ENCODE measurements at places on chromosomes 7 and 10.

DNA sequence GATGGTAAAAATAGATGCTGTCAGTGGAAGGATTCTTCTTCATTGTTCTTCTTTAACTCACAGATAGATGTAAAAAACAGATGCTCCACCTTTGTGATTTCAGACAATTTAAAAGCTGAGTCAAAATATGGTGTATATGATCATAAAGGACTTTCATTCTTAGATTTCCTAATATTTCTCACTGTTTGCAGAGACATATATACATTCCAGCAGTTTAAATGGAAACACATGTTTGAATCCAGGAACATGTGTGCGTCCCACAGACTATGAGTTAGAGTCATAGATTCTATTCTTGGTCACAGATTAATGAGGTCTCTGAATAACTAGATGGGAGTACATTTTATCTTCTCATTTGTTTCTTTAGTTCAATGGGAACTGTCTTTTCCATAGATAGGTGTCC, 109.6 kb downstream of the BICC1 start:
- DNase-seq, result no peak

DNA sequence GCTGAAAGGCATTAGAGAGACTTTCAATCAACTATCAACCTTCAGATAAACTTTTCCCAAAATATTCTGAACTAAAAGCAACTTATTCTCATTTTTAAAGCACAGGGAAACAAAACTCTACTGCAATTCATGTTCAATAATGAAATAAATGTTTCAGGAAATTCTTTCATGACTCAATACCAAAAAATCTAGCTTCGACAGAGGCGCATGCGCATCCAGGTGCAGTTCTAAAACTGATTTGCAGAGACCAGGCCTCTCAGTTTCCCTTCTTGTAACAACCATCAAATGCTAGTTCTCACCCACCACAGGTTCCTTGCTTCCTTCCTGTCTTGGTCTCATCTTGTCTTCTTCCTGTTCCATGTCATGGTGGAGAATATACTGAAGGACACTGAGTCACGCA, 55.3 kb upstream of the NRBF2 start:
- DNase-seq, result no peak

DNA sequence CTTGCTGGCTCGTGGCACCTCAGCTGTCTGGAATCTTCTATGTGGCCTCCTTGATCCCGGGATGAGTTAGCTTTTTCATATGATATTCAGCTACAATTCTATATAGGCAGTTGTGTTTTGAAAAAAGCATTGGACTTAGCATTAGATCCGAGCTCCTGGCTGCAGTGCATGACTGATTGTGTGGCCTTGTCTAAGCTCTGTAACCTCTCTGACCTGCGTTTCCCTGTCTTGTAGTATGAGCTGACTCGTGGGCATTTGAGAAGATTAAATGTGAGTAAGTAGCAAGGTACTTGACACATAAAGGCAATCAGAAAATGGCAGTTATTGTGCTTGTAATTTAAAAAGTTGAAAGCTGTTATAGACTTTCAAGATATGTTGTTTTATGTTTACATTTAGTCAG, 85.9 kb downstream of the CCNY start:
- DNase-seq, result no peak

- DNase-seq, result no peak
Measured at GRCh38 chr10:116833986-116834985, 15.0 kb upstream of the ENO4 start.

- DNase-seq, result no peak
Measured at GRCh38 chr7:33862946-33863814, 42.2 kb upstream of the BMPER start.

DNA sequence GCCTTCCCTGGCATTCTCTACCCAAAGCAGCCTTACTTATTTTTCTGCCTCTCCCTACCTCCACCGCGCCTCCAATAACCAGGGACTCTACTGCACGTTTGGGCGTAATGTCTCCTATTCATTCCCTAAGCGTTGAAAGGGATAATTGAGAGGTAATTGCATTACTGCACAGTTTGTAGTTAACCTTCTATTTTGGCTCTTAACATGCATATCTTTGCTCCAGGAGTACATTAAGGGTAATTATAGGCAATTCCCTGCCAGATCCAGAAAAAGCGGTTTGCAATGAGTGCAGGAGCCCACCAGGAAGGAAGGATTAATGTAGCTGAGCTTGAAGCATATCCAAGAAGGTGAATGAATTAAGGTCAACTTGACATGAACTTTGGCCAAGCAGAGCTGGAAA, 558.4 kb downstream of the TYW1 start:
- DNase-seq, result no peak

DNA sequence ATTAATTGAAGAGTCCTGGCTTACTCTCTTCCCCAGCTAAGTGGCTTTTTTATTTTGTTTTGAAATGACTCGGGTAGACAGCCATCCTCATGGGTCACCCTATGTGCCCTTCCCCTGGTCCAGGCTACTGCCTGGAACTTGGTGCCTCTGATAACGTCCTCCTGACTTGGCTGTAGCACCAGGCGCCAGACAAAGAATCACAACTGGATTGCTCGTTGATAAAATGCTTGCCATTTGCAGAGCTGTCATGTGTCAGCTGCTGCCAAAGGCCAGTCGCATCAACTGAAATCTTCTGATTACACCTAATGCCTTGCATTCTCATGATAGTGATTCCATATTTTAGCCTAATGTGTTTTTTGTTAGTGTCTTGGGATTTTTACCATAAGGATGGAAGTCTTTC, 27.4 kb upstream of the ABLIM1 start:
- DNase-seq, result no peak

GRCh38 chr7:140416560-140416959, 12.7 kb downstream of the RAB19 start:
- DNase-seq, result no peak

DNA sequence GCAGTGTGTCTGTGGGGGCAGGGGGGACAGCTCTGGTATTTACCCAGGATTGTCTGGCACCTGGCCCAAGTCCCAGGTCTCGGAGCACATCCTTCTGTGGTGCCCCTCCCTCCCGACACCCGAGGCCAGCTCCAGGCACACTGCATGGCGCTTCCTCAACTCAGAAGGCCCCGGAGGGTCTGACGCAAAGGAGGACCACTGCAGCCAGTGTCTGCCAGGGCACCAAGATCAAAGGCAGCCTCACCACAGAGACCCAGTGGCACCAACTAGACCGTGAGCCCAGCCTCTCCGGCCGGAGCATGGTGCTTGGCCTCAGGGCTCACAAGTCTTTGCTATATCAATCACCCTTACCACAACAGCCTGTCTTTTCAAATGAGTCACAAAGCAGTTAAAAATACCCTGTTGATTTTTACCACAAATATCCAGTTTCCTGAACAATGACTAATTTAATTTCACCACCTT, 99.3 kb upstream of the DDC start:
- DNase-seq, result no peak

DNA sequence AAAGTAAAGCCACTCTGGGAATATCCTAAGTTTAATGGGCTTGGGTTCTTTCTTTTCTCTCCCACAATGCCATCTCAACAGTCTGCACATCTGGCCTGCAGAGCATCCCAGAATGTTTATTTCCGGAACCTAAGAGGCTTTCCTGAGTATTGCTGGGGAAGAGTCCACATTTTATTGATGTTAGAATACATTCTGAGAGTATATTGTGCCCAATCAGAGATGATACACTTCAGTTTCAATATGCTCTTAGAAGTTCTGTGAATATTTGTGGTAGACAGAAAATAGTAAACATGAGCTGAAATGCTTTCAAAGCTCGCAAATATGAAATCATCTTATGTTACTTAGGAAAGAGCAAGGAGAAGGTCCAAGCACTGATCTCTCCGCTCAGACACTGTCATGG, 200.6 kb downstream of the TWIST1 start:
- DNase-seq, result no peak

GRCh38 chr10:58919927-58920654, 256.4 kb upstream of the PHYHIPL start:
- no peak for DNase-seq

GRCh38 chr7:101848208-101848951, 31.0 kb downstream of the CUX1 start:
- DNase-seq, result no peak

DNA sequence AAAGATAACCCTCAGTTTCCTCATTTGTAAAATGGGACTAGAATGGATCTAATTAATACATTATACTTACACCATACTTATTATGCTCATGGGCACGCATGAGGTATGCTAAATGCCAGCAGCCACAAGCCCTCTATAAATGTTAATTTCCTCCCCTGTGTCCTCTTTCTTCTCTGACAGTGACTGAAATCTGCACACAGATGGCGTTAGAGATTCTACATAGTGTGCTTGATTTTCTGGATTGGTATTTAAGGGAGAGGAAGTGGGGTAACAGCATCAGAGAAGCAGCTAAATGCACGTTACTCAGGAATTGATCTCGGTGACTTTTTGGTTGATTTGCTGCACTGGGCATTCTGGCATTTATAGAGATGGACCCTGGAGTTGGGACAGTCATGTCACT, 568.5 kb downstream of the CALN1 start:
- DNase-seq, result no peak

DNA sequence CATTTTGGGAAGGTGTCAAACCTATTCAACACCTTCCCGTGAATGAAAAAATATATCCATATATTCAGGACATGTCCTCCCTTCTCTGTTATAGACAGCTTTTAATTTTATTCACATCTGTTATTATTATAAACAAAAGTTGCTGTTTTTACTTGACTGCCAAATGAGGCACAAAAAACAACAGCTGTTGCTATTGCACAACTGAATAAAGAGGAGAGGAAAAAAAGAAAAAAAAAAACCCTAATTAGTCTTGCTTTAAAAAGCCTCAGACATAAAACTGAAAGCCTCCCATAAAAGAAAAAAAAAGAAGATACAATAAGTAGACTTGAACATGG, 153.4 kb downstream of the BMPER start:
- DNase-seq, result no peak

GRCh38 chr7:121103086-121103485, 114.6 kb downstream of the CPED1 start:
- DNase-seq, result no peak
